ENCODE measurements at places on chromosomes 16 and 17.
A peak's percentile ranks its signal among the peaks of the same experiment; 100 is the strongest.

DNA sequence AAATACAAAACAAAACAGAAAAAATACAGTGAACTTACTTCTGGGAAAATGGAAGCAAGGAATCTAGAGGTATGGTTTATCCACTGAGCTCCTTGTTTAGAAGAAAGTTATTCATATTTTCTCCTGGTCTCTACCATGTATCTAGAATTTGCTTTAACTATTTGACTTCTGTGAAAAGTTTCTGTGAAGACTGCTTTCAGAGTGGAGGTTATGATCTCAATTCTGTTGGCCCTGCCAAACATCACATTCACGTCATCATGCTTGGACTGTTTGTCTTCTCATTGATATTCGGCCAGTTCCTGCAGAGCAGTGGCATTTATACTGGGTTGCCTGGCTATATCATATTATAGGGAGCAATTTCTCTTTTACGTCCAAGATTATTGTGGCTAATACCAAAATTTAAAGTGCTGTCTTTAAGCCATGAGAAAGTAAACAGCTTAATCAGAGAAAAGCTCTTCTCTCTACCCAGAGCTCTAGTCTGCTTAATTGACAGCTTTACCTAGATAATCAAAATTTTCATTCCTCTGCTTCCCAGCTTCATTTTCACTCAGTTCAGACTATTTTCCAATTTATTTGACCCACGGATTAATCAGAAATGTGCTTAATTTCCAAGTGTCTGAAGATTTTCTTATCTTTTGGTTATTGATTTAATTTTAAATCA, at the start of gene ABCA8:
TSS of gene ABCA8 (minus strand) at position 212 of the 661 bp plus-strand sequence. CDS start 13,358 bp downstream, outside the sequence.
- no peak for DNase-seq

DNA sequence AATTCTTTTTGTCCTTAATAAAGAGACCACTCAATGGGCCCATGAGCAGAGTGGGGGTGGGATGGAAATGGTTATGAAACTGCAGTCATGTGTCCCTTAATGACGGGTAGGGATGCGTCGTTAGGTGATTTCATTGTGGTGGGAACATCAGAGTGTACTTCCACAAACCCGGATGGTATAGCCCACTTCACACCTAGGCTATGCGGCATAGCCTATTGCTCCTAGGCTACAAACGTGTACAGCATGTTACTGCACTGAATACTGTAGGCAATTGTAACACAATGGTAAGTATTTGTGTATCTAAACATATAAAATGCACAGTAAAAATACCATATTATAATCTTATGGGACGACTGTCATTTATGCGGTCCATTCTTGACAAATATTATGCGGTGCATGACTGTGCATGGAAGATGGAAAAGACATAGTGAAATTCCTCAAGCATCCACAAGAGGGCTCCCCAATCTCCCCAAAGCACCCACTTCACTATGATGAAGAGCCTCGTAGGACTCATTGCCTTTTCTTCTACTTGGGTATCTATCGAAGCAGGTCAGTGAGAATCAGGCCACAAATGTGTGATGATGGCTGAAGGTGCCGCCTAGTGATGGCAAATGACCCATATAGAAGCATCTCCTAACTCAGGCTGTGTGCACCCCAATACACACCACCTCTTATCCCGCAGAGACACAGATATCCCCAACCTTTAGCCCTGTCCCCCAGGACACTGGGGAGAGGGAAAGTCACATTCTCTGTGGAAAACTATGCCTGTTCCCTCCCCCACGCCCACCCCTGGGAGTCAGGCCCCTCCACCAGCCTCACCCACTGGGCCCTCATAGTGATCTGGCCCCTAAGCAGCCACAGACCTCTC, 43.5 kb downstream of the TBX21 start:
- peak; percentile 21 for DNase-seq

DNA sequence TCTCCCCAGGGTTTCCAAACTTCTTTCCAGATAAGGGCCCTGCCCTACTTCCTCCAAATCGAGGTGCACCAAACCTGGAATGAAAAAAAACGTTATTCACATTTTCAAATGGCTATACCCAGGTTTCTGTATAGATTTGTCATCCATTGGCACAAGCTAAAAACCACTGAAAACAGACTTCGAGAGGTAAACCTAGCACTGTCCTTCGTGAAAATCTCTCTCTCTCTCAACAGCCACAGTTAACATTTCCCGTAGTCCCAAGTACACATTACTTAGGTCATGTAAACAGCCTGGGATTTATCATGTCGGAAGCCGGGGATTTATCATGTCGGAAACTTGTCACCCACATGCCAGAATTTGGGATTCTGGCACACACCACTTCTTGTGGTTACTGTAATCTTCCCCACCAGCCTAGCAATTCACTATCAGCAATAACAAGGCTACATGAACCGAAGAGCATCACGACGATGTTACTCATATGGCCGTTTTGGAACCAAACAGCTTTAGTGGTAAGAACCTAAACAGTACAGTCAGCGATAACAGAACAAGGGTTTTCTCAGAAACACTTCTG, 1.2 kb downstream of the DDX5 start:
- DNase-seq, result no peak

DNA sequence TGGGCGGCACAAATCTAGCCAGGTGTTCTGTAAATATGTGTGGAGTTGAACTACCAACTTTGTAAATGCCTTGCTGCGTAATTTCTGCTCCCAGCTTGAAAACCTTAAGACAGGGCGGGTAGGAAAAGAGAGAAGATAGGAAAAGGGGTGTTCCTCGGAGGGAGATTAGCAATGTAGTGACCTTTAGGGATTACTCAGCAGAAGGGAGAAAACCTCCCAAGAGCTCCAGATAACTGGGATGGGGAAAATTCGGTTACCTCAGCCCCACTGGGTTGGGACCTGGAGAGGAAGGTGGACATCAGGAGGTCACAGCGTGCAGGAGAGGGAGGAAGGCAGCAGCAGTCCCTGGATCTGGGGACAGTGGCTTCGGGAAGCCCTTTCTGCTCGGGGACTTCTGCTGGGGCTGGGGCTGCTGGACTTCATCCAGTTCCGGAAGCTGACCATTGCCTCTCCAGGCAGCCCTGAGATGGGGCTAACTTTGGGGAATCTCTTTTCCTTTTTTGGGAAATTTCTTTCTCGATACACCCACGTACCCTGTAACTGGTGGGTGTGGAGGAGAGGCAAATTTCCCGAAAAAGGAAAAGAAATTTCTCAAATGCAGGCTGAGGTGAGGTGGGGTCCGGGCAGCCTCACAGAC, 39.2 kb downstream of the MPRIP start:
- no peak for DNase-seq

GRCh38 chr16:23668225-23668624, 10.5 kb upstream of the PLK1 start:
- no peak for DNase-seq

DNA sequence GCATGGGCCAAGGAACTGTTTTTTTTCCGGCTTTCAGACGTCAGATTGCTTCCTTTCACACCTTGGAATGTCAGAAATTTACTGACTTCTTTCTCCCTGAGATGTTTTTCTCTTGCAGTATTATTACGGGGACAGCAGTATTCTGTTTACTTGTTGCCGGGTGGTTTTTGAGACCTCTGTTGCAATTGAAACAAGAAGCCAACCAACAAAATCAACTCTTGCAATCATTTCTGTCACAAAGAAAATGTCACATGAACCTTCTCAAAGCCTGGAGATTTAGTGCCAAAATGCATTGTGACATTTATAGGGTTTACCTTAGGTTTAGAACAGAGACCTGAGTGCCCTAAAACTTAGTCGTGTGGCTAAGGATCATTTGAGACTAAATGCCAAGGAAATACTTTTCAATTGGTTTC, 174.3 kb downstream of the MAP2K6 start:
- DNase-seq, result no peak

GRCh38 chr17:77460514-77461046, 319.8 kb downstream of the SEC14L1 start:
- no peak for DNase-seq

GRCh38 chr16:72809446-72809845, 238.5 kb downstream of the ZFHX3 start:
- no peak for DNase-seq
